ENCODE measurements at places on chromosomes 6 and 20.

DNA sequence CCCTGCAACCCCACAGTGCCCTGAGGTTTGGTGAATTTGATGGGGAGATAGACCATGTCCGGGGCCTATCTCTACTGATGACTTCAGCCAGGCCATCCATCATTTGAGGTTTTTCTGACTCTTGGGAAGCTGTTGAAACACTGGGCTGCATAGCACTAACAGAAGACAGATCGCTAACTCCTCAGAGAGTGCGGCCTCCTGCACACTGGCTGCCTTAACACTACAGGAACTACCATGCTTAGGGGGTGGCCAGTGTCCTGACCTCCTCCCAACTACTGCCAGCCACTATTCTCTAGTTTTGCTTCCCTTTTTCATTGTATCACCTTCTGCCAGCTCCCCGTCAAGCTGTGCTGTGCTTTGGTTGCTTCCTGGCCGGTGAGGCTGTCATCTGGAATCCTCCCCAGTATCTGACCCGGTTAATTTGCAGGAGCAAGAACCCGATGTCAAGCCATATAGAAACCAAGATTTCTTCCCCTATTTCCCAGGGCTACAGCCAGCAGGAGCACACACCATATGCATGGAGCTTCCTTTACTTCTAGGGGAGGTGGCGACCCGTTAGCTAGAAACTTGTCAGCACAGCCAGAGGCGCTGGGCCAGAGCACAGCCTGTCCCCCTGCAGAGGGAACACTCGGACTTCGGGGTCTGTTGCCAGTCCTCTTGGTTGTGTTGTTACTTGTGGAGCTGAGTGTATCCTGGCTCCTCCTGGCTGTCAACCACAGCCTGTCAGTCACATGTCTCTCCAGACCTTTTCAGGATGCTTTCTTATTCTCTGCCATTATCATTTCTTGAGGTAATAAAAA lies 57.3 kb upstream of the TRAF3IP2 start:
- no peak for DNase-seq

DNA sequence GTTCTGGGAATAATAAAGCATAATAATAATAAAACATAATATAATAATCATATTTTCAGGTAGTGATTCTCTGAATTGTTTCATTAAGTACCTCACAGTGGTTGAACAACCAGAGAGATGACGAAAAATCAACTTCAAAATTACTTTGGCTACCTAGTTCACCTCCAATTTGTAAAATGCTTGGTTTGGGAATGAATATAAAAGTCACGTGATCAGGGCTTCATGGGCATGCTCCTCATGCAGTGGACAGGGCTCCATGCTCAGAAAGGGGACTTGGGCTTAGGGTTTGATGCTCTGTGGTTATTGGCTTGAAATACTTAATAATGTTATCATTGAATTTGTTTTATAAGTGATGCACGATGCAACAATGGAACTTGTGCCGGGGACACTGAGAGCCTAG lies 58.2 kb downstream of the HAO1 start:
- no peak for DNase-seq

- no peak for DNase-seq
Measured at GRCh38 chr20:63822276-63822696, 8.8 kb downstream of the ZBTB46 start.

GRCh38 chr6:116629563-116629981 lies 13.3 kb downstream of the RSPH4A start:
- DNase-seq, result no peak

DNA sequence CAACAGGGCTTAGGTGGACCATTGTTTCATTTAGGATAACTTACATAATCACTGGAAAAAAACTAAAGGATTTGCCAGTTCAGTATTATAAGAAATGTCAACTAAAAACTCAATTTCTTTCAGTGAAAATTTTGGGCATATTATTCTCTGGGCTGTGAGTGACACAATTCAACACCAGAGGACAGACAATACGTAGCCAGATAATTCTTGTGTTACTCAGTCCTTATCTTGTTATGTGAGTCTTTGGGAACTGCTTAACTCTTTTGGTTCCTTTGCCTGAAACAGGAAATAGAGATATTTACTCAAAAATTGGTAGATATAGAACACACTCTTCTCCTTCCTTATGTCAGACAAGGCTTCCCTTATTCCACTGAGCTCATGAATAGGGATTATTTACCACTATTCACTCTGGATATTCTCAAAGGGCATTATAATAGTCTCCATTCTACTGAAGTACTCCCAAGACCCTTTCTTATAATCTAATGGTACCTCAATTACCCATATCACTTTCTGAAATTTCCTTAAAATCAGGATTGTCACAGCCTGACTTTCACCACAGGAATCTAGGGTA lies 4.9 kb upstream of the BEND6 start:
- no peak for DNase-seq

- DNase-seq, result no peak
Measured at GRCh38 chr20:59776059-59776603, 157.3 kb downstream of the SYCP2 start.

- DNase-seq, result no peak
Measured at GRCh38 chr6:150813993-150814359, 51.5 kb upstream of the MTHFD1L start.

- no peak for DNase-seq
Measured at GRCh38 chr20:50848846-50849673, 54.2 kb downstream of the BCAS4 start.

DNA sequence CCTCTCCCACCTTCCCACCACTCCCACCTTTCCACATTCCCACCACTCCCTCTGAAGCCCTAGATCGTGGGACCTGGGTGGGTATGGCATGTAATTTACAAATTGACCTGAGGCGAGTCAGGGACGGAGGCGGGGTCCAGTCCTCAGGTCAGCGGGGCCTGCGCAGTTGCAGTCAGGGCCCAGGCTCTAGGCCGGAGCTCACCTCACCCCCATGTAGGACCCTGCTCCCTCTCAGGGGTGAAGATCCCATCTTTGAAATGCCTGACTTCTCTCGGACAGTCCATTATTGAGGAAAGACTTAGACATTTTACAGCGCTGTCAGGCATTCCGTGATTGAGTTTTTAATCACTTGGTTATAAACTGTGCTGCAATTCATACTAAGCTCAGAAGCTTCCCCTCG lies 10.5 kb downstream of the THBS2 start:
- no peak for DNase-seq

DNA sequence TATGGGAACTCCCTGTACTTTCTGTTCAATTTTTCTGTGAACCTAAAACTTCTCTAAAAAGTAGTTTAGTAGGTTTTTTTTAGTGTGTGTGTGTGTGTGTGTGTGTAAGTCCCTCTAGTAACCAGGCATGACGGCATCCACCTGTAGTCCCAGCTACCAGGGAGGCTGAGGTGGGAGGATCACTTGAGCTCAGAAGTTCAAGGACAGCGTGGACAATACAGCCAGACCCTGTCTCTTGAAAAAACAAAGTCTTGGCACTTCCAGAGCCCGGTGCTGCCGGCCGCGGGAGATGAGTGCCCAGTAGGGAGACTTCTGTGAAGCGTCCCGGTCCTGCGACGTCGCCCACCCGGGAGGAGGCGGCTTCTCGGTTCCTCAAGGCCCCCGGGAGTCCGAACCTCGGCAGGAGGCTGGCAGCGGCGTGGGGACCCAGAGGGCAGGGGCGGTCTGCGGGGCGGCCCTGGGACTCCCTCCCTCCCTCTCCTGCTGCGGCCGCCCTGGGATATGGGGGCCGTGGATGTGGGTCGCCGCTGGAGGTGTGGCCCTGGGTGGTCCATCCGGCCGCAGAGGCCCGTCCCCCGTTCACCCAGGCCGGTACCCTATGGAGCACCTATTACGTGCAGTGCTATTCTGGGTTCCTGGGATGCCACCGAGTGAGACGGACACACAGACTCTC lies 78.0 kb upstream of the SIRPG start:
- no peak for DNase-seq

- DNase-seq, result no peak
Measured at GRCh38 chr20:56362833-56363413, 4.1 kb downstream of the FAM210B start.

DNA sequence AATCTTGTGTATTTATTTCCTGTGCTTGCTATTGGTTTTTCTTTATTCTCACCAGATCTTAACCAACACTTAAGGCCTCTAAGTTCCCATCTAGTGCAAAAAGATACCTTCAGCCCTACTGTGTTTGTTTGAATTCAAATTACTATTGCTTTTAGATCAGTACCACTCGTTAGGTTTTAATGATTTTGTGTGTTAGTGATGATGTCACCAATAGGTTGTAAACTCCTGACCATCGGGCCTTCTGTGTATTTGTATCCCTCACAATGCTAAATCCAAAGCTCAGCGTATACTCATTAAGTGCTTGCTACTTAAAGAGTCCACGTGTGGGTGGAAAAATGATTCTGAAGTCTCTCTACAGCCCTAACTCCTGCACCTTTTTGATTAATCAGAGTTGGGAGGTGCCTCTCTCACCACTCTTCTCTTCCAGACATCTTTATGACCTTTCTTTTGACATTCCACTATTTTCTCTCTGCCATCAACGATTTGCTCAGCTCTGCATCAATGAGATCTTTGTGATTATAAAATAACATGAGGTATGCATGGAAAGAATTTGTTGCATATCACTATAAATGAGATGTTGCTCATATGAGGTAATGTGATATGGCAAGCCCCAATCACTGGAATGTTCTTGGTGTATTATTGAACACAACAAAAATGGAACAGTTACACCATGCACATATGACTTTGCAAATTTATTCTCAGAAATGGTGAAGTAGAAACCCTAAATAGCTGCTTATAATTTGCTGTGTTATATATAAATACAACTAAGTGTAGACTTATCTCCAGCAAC lies 55.1 kb upstream of the LAMA2 start:
- DNase-seq, result no peak

DNA sequence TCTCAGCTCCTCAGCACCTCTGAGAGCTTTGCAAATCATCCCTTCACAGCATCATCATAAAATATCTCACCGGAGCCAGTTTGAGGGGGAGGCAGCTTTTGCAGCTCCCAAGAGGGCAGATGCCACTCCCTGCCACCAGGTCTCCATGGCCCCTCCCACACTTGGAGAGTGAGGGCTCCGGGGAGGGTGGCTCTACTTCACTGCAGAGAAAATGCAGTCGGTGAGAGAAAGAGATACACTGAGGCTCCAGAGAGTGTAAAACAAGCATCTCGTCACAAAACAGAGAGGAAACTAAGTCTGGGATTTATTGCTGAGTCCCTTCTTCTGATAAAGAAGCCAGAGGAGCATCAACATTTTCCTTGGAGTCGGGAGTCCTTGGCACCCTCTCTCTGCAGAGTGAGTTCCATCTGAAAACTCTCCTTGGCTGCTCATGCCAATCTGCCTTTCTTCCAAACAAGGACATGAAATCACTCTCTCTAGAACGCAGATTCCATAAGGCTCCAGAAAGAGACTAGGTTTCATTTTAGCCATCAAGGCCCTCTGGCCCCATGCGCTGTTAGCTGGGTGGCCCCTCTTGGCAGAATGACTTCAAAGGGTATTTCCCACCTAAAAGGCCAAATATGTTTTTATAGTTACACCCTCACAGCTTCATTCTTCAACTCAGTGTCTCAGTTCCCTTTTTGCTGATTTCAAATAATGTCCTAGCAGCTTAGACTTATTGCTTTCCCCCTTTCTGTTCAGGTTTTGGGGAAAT lies 70.6 kb upstream of the F13A1 start:
- DNase-seq, result no peak

GRCh38 chr6:17941318-17941717 lies 46.1 kb downstream of the KIF13A start:
- DNase-seq, result no peak

DNA sequence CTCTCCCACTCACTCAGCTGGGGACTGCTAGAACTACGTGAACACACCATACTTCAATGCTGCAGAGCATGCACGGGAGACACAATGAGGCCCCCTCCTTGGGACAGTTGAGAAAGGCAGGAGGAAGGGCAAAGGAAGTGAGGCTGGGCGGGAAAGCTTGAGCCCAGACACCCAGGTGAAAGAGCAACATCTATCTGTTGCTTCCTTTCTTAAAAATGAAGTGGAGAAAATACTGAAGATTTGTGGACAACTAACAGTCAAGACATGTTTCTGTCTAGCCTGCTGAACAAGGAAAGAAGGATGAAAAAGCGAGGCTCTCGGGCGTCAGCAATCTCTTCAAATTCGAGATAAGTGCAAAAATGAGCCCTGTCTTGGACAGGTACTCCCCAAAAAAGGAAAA lies 3.0 kb upstream of the NNAT start:
- DNase-seq, result no peak
